ENCODE measurements at places on chromosomes 2 and 18.

DNA sequence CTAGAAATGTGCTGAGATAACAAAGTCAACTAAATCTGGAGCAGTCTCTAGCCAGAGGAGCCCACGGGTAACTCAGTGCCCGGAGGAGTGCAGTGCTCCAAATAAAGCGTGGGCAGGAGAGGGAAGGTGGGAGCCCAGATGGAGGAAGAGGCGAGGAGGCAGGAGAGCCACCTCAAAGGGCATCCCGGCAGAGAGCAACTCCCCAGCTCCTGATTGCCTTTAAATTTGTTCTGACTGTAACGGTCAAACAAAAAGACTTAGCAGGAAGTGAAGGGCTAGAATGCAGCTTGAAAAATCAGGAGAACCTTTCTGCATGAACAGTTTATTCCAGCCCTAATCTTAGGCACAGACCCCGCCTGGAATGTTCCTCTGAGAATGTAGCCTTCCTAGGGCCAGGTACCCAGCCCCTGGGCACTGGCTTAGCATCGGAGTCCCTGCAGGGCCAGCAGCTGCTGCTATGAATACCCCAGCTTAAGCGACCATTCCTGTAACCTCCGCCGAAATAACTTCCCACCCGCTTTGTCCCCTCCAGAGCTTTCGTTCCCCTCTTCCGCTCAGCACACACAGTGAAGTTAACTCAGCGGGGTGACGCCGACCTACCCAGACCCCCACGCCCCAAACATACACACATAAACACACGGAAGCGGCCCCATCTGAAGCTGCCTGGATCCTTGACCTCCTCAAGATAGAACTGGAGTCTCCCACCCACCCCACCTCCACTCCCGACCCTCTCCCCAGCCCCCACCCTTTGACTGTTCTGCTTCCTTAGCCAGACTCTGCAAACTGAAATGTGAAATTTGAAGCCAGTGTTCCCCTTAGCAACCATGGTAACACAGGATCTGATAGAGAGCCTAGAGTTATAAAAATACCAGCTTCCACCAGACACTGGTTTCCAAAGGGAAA is 123.2 kb downstream of the SMAD7 start:
- DNase-seq, result peak; percentile 71

DNA sequence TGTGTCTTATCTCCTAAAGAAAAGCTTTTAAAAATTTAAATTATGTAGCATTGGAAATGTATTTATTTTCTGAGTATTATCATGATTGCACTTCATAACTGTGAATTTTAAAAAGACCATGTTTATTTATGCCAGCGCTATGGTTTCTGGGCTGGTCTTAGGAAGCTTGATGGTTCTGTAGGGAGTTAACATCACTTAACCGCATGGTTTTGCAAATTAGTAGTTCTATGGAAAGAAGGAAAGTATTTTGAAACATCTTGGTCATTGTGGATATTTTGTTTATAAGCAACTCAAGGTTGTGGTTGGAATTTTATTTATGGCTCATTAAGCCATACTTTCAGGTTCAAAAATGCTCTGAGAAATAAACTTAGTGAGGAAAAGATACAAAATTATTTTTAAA is 549.4 kb downstream of the STK39 start:
- no peak for DNase-seq

DNA sequence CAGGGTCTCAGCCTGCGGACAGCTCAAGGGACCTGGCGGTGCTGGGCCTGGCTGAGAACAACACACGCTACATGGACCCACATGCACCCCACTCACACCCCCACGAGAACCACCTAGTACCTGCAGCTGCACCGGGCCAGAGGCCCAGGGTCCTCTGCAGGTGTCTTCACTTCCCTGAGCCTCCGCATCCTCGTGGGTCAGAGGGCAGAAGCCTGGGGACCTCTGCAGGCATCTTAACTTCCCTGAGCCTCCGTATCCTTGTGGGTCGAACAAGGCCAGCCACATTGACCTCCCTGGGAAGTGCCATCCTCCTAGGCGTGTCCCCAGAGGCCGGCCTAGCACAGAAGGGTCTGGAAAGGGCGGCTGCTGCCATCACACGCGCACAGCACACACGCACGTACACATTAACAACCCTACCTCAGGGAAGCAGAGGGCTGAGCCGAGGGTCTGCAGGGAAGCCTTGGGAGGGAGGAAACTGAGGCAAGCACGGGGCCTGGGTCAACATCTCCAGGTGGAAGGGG is 62.5 kb upstream of the HPCAL1 start:
- DNase-seq, result no peak

DNA sequence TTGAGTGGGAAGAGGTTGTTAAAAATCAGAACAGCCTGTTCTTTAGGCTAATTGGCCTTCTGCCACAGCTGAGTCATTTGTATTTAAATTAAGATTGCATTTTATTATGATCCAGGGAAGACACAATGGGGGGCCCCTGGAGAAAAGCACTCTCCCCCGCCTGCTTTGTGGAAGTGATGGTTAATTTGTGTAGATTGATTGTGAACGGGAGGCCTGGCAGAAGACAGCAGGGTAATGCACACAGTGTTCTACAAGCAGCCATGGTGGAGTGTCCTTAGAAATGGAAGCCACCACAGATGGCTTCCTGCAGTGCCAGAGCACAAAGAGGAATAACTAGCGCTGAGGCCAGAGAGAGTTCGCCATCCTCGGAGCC is 19.6 kb downstream of the RAMP1 start:
- no peak for DNase-seq

- no peak for DNase-seq
Observed at GRCh38 chr18:28469946-28470345, 293.0 kb upstream of the CDH2 start.

GRCh38 chr2:190255676-190256075 is 64.0 kb downstream of the HIBCH start:
- DNase-seq, result no peak

DNA sequence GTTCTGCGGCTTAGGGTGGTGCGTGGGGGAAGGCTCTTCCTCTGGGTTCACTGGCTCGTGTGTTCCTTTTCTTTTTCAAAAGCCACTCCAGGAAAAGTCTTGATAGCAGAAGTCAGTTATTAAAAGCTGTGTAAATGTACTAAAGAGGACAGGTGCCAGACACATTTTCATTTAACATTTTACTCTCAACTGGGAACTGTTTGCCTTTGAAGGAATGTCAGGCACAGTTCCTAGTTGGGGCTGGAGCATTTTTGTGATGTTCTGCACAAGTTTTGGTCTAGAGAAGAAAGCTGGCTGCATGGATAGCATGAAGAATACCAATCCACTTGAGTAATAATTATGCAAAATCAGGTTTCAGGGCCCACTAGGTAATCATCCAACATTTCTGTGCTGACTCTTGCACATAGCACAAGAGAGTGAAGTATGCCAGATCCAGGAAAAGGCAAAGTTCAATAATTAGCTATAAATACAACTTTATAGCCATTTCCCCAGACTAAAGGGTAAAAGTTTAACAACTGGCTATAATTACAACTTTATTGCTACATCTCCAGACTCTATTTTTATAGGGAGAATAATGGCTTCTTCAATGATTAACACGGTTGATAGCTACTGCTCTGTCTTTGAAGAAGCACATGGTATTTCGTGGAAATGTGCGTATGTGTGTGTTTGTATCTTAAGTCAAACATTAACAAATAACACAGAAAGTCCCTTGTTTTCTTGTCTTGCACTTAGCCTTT is 16.2 kb downstream of the SCYGR8 start:
- no peak for DNase-seq

DNA sequence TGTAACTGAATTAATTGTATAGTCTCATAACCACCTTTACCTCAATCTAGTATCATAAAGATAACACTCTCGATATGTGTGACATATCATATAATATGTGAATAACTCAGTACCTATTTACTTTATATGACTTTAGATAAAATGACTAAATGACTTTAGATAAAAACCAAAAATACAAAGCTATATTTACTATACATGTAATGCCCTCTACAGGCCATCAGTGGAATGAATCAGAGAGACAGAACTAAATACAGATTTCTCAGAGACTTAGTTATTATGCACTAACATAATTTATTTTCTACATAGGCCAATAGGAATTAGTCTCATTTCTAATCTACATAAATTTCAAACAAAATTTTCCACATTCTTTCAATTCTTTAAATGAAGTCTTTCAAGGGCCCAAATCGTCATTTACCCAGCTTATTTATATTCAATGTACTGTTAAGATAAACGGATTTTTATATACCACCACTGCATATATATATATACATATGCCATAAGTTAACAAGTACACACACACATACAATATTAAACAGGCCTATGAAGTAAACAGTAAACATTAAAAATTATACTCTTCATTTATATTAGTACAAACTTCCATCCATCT is 219.9 kb downstream of the EXOC6B start:
- peak; percentile 24 for DNase-seq

DNA sequence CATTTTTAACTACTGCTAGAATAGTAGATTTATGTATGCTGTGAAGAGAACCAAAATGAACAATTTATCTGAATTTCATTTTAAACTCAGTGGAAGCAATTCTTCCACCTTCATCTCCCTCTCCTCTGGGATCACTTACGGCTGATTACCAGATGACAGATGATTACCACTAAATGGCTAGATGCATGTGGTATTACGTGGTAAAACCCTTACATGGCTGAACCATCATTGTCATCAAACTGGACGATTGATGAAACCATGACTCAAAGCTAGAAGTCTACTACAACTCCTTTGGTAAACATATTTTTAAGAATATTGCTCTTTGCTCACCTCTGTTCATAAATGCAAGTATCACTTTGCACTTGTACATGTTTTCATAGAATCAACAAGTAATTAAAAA is 48.5 kb upstream of the DOCK10 start:
- peak; percentile 38 for DNase-seq

DNA sequence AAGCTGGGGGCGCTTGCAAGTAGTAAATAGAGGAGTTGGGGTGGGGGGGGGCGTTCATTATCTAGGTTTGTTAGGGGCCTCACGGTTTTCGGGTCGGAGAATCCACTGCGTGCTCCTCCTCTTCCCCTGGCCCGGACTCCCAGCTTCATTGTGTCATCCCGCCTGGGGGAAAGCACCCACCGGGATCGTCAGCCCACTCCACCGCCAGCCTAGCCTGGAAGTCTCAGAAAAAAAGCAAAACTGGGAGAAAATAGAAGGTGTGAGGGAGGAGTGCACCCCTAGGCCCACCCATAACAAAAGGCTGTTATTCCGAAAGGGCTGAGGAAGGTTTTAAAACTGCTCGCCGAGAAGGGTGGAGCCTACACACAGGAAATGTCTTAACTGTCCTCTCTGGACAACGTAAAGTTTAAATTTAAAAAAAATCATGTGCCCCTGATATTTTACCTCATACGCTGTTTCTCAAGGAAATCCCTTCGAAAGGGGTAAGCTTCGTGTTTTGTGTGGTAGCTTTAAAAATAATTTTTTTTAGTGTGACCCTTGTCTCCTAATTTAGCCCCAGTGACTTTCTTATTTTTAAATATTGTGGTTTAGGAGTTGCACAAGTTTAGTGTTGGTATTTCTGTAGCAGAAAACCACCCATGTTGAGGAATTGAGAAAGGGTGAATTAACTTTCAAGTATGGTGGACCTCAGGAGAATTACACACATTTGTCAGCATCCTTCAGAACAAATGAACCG is 104.2 kb downstream of the SPTBN1 start:
- no peak for DNase-seq

GRCh38 chr18:37720663-37721062 is 155.1 kb upstream of the CELF4 start:
- DNase-seq, result no peak
